ENCODE measurements at places on chromosomes 1 and 21.

- no peak for DNase-seq
These were observed 644.0 kb downstream of the AJAP1 start for GRCh38 chr1:5298376-5298775.

DNA sequence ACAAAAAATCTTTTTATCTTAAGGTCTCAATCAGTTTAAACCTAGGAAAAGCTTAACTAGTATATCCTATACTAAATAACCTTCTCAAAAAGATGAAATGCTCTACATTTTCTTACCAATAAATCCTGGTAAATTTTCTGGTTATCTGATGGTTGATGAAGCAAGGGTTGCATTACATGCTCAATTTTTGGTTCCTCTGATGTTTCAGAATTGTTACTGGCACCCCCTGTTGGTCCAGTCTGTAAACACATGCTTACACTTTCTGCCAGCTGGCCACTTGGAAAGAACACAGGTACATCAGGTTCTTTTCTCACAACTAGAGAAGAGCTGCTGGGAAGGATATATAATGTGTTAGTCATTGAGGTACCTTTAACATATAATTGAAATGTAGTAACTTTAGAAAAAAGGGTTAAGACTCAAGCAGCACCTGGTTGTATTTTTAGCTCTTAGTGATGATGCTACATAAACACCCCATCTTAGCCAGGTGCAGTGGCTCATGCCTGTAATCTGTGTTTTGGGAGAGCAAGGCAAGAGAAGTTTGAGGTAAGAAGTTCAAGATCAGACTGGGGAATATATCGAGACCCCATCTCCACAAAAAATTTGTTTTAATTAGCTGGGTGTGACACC is 30.9 kb upstream of the TAL1 start:
- DNase-seq, result no peak

DNA sequence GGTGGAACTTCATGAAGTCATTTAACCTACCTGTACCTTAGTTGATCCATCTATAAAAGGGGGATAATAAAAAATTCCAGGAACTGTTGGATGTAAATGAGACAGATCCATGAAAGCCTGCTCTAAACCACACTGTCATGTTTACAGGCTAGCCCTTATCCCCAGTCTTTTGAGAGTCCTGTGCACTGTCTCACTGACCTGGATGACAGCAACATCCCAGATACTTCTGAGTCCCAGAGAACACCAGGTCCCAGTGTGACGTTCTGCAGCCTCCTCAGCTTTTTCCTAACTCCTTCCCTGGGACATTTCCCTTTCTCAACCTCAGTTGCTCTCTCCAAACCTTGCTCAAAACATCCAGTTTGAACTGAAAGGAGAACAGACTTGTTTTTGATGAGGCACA is 165.4 kb upstream of the C8B start:
- DNase-seq, result no peak

DNA sequence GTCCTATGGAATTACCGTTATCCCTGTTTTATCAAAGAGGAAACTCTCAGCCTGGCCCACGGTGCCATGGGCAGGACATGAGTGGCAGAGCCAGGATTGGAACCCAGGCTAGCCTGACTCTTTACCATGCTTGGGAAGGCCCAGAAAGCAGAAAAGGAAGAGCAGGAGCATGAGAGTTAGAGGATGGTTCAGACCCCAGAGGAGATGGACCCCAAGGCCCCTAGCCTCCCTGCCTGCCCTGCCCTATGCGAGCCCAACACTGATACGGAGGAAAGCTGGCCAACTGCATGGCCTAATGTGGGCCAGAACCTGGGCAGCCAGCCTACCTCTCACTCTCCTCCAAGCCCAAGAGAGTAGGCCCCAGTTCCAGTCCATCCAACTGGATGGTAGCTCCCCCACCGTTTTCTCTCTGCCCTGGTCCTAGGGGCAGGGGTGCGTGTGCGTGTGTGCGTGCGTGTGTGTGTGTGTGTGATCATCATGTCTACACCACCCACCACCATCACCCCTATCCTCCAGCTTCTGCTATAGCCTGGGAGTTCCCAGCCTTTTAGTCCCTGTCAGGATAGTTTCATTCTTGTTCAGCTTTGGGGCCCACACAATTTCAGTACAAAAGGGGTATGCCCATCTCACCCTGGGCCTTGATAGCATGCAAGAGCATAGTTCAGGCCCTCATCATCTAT is 15.4 kb upstream of the MEX3A start:
- no peak for DNase-seq

GRCh38 chr1:237141502-237141901 is 99.5 kb downstream of the RYR2 start:
- no peak for DNase-seq

GRCh38 chr1:29569971-29570634 is 333.8 kb downstream of the PTPRU start:
- no peak for DNase-seq

DNA sequence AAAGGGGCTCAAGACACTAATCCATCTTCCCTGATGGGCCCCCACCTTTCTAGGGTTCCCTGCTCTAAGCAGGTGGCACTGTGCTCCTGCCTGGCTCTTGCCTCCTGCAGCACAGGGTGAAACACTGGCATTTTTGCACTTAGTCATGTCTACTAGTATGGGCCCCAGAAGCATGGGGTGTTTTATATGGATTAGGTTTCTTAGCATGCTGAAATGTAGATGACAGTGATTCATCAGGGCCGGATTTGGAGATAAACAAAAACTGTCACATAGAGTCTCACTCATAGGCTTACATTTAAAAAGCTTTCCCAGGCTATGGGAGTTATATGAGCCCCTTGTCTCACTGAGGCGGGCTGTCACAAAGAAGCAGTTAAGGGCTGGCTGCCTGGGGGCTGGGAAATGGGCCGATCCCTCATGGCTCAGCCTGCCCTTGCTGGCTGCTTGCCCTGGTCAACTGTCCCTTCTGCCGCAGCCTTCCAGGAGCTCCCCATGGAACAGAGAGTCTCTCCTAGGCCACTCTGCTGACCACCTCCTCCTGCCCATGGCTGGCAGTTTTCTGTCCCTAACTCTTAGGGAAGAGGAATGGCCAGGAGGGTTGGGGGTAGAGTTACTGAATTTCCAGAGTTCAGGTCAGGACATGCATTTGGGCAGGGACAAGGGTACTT is 6.5 kb downstream of the GALNT2 start:
- DNase-seq, result no peak

- DNase-seq, result no peak
These were observed 576.5 kb upstream of the PLXNA2 start for GRCh38 chr1:208820580-208821212.

Measured in GM12891 (cell line).